ENCODE measurements at places on chromosomes 6 and 20.

DNA sequence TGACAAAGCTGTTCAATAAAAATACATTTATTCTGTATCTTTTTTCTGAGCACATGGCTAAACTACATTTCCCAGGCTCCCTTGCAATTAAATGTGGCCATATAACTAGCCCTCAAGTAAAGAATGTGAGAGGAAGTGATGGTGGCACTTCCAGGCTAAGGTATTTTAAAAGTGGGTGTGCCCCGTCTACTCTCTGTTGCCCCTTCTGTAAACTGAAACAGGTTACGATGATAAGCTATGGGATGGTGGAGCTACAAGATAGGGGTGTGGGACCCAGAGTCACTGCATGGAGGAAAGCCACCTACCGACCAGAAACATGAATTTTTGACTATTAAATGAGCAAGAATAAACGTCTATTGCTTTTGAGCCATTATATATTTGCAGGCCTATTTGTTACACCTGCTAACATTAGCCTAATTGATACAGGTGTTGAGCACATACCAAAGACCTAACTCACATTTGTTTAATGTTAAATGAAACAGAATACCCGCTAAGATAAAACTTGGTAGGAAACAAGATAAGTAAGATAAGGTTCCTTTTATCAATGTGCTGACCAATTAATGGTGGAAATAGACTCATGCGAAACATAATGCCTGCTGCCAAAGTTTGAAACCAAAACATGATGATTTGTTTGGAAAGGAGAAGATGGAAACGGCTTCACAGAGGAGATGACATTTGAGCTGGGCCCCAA lies 3.1 kb downstream of the FYN start:
- DNase-seq = no peak

- no peak for DNase-seq
Measured at GRCh38 chr6:16419636-16420336, 181.4 kb downstream of the GMPR start.

DNA sequence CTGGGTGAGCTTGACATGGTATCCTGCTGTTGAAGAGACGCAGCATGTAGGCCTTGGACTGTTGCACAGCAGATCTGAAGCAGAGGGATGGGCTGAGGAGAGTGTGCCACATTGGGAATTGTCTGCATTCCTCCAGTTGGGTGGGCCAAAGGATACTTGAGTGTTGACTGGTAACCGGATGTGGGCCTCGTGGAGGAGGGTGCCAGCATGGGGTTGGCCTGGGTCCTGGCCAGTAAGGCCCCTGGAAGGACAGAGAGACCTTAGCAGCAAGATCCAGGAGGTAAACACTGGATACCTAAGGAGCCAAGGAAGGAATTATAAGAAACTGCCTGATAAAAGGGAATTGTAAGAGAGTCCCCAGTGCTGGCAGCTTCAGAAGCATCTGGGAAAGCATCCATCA lies 76.9 kb downstream of the FIG4 start:
- DNase-seq = no peak

DNA sequence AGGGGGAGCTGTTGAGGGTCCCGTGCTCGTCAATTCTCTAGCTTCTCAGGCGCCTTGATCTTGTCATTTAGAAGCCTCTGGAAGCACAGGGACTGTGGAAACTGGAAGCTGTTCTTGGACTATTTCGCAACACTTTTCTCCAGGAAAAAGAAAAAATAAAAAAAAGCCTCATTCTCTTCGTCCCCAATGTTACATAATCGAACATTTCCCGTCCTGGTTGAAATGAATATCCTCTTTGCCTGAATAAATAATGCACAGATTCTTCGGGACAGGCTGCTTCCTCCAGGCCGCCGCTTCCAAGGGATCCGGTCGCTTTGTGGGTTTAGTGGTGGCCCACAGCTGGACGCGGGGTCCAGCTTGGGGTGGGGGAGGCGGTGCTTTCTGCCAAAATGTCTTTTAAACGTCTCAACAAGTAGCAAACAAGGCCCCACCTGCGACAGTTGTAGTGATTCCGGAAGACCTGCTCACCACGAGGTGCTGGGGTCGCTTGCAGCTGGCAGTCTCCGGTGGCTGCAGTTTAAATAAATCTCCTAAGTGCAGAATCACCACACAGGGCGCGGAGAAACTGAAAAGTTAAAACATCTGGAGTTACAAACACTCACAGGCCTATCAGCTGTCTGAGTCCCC lies 125.9 kb upstream of the ESR1 start:
- no peak for DNase-seq

- DNase-seq = no peak
Measured at GRCh38 chr6:54981647-54982046, 135.1 kb downstream of the FAM83B start.

DNA sequence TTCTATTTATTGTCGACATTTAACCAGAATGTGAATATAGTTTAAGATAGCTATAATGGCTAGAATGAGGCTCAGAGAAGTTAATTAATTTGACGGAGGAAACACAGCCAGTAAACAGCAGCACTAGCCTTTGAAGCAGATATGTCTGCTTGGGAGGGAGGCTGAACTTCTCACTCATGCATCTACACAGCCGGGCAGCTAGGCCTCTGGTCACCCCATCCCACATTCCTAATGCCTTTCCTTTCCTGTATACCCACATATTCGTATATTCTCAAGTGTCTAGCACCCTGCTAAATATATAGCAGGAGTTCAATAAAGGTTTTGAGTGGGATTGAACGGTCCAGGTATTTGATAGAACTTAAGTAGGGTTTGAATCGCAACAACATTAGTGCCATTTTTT lies 230.4 kb upstream of the PDE10A start:
- no peak for DNase-seq

DNA sequence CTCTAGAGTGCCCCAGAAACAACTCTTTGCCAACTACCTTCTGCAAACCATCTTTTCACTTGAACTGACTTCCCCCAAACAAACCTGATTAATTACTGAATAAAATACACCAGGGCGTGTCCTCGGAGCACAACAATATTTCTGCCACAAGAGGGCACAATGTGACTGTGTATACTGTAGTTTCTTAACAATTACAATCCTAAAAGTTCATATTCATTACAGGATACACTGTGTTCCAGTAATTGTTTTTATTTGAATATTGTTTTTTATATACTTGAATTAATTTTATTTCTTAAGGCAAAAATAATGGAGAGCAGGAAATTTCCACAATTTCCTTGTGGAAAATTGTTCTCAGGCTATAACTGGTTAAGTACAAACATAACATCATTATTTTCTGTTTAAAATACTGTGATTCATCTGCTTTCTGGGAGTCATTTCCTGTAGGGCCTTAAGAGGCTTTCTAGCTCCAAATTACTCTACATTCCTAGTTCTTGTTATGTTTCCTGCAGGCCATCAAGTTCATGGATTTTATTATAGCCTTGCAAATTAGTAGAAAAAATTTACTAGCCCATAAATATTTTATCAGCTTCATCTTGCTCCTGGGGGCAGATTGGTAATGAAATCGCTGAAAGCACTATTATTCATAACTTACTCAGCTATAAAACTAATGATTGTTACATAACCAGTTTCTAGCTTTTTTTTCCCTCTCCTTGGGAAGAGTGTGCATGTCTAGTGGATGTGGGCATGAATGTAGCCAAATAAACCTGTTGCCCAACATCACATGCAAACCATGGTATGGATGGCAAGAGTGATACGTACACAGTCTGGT lies 51.9 kb upstream of the SLC22A16 start:
- peak; percentile 55 for DNase-seq

DNA sequence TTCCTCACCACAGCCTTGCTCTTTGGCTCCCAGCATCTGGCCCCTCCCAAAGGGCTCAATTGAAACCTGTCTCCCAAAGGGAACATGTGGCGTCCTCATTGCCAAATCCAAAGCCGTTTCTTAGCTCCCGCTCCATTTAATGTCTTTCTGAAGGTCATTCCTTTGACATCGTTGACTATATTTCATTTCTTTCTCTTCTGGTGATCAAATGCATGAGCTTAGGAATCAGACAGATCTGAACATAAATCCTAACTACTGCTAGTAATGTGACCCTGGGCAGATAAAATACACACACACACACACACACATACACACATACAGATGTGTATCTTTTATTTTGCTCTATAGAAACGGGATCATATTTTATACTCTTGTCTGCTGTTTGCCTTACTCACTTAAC lies 964.7 kb upstream of the FLRT3 start:
- no peak for DNase-seq

- DNase-seq = no peak
Measured at GRCh38 chr6:43919774-43920173, 149.8 kb downstream of the VEGFA start.

GRCh38 chr6:149508485-149508884 lies 23.7 kb upstream of the ZC3H12D start:
- DNase-seq = no peak

DNA sequence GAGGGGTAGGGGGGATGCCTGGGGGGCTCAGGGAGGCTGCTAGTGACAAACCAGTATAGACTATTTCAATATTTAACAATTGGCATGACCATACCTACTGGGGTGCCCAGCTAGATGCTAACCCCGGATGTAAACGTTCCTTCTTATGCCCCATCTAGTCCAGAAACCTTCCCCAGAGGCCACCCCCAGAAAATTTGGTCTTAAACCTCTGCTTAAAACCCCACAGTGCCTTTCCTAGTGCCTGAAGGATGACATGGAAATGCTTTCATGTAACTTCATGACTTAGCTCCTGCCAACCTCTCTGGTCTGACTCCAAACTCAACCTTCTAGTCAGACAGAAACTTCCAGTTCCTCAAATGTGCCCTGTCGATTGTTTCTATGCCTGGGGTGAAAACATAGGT lies 52.0 kb downstream of the JPH2 start:
- DNase-seq = no peak

DNA sequence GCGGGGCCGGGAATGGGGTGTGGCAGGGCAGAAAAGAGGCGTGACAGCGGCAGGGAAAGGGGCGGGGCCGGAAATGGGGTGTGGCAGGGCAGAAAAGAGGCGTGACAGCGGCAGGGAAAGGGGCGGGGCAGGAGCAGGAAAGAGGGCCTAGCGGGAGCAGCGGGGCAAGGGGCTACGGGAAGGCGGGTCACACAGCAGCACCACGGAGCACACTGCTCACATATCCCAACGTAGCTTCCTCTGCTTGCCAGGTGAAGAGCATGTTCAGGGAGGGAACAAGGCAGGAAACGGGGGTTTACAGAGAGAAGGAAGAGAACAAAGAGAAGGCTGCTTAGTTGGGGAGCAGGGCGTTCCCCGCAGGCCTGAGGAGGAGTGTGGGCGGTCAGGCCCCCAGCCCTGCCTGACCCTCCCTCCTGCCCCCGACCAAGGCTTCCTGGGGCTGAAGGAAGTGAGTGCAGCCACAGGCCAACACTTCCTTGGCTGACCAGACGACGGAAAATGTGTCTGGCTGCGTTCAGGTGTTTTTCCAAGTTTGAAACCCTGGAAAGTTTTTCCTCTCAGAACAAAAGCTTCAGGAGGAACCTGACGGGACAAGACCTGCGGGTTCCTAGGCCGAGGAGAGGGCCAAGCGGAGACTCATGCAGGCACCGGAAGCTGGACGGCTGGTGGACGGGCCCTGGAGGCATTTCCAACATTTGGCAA lies 13.8 kb downstream of the UCKL1 start:
- no peak for DNase-seq

DNA sequence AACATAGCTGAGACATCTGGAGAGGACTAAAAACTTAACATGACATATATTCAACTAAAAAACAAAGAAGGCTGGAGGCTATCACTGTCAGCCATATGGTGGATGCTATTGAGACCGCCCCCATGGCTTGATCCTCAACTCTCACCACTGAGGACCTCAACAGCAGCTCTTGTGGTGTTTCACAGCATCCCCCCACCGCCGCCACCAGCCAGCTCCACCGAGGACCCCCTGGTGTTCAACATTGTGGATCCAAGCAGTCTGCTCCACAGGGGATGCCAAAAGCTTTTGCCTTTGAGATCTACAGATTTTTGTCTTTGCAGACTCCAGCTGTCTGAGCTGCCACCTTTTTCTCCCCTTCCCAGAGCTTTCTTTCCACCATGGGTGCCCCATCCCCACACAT lies 64.6 kb downstream of the NUS1 start:
- DNase-seq = no peak

Data from stimulated activated CD4-positive, alpha-beta T cell treated with anti-CD3 and anti-CD28 coated beads, Interleukin-2, amount 100 ng/mL, for 24 hours (primary cell).